CD4-positive, alpha-beta T cell treated with Interleukin-12 subunit alpha and Interleukin-12 subunit beta, for 1 hour (primary cell): ENCODE measurements at places on chromosomes 3 and 15.
A peak's percentile ranks its signal among the peaks of the same experiment; 100 is the strongest.

DNA sequence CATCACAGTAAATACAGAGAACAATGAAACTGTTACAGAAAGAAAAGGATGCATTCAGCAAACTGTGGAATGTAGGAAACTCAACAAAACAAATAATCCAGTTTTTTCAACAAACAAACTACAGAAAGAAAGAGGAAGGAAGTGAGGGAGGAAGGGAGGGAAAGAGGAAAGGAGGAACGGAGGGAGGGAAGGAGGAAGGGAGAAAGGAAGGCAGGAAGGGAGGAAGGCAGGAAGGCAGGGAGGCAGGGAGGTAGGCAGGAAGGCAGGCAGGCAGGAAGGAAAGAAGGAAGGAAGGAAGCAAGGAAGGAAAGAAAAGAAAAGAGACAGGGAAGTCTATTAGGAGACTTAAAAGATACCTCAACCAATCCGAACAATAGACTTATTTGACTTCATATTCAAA lies 135.7 kb downstream of the EFHB start:
- DNase-seq, result no peak

DNA sequence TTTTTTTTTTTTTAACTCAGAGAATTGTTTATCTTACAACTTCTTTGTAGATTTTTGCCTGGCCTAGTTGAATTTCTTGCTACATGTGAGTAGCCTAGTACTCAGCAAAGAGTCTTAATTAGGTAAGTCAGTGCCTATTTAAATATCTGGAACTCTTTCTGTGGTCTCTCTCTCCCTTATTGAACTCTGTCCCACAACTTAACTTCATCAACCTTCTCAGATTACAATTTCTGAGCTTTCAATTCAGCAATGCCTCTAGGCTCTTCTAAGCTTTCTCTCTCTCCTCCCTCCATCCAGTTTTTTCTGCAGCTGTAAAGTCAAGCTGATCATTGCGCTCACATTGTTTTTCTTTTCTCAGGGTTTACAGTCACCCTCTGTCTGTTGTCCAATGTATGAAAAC lies 517.6 kb upstream of the ROBO1 start:
- DNase-seq, result no peak

GRCh38 chr15:56533731-56534403 lies 68.9 kb upstream of the MNS1 start:
- no peak for DNase-seq

GRCh38 chr3:103052236-103052830 lies 617.5 kb downstream of the ZPLD1 start:
- no peak for DNase-seq

DNA sequence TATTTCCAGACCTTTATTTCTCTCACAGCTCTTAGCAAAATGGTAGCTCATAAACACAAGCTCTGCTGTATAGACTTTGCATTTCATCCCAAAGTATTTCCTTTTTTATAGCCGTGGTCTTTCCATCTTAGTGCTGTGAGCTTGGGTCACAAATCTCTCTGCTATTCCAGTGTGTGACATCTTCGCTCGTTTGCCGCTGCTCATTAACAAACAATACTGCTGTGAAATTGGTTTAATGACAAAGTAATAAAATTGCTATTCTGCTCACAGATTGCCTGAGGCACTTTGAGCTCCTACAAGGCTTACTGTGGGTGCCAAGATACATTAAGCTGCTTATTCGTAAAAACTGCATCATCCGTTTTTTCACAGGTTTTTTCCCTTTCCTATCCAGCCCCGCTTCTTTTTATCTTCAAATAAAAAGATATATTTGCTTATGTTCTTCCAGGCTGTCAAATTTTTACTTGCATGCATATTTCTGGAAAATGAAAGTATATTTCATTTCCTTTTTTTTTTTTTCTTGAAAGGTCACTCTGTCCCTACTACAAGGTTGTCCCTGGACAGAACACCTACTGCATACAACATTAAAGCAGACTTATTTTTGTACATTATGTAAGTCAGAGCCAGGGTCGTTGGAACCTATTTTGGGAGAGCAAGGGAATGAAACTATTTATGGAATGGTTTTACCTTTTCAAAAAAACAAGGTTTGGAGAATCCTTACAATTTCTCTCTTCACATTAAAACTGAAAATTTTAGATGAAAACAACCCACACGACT lies 174.5 kb downstream of the MEIS2 start:
- DNase-seq, result no peak

DNA sequence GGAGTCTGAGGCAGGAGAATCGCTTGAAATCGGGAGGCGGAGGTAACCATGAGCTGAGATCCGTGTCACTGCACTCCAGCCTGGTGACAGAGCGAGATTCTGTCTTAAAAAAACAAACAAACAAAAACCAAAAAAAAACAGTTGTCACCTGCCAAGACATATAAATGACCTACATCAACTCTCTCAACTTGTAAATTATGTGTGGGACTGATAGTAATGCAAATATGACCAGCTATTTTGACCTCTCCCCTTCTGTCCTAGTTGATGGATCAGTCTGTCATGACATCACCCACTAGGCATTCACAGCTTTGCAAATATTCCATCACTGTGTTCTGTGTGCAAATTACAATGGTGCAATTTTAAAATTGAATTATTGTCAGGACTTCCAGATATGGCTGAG lies 175.4 kb downstream of the EBLN2 start:
- DNase-seq, result no peak

GRCh38 chr15:83284559-83285283 lies at the start of gene BNC1:
Gene BNC1, minus strand, starts transcription at chr15:83284664. Its CDS starts 36 bp downstream, at chr15:83284628.
- no peak for DNase-seq

GRCh38 chr15:74042603-74043424 lies 39.5 kb downstream of the GOLGA6A start:
- no peak for DNase-seq

DNA sequence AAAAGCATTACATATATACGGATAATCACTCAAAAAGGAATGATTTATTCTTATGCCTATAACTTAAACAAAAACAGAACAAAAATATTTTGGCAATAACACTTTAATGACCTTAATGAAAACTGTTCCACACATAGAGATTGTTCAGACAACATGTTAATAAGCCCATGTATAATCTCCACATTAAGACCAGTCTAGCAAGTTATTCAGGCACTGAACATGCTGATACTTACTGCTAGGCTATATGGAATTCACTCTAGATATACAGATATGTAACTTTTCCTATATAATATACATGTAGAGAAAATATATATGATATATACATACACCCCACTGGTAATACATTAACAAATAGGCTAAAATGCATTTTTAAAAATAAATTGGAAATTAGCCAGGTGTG lies 43.8 kb upstream of the USP50 start:
- no peak for DNase-seq

DNA sequence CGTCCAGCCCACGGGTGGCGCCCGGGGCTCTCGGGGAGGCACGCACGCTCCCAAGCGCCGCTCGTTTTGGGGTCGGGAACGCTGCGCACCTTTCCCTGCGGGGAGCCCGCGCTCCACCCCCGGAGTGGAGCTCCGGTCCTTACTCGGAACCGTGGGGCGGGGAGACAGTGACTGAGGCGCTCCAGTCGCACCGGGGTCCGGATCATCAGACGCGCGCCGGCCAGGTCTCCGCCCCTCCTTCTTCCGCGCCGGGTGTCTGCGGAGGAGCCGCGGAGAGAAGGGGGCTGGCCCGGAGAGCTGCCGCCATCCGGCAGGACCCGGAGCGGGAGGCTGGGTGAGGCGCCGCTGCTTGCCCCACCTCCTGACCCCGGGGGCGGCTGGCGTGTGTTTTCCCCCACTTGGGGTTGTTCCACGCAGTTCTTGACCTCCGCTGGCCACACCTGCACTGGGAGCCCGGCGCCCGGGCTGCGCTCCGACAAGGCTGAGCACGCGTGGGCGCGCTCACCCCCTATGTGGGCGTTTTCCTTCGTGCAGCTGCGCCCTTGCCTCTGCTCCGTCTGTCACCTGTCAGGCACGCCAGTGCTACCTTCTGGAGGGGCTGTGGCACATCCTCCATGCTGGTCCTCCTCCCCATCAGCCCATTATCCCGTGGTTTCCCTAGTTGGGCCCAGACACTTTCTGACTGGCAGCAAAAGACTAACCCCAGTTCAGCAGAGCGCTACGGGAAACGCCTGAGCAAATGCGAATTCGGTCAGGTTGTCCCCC lies at the start of gene MCF2L2:
Gene MCF2L2, minus strand, starts transcription at position 173 of the 765 bp plus-strand sequence. CDS start 642 bp downstream, outside the sequence.
- DNase-seq, result peak; percentile 78

GRCh38 chr3:9339761-9340471 lies 22.9 kb upstream of the THUMPD3 start:
- DNase-seq, result no peak

- no peak for DNase-seq
These were observed 96.6 kb downstream of the FHIT start for GRCh38 chr3:61154457-61155198.

GRCh38 chr3:25657293-25657692 lies 7.4 kb downstream of the TOP2B start:
- no peak for DNase-seq

DNA sequence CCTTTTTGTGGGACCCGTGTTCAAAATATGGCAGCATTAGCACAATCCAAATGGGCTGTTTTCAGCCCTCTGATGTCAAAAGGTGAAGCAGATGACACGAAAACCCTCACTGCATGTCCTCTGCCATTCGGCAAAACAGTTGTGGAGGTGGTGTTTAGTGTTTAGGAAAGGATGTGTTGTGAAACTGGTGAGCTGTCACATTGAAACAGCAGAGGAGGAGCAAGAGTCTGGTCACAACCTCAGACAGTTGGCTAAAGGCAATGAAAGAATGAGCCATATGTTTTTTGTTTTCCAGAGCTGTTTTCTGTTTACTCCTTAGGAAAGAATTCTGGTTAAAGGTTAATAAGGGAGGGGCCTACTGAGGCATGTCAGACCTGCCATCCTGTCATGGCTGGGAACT lies 140.7 kb downstream of the VPS8 start:
- DNase-seq, result no peak
